KBM-7 (cell line): ENCODE measurements at places on chromosomes 13 and 19.

GRCh38 chr19:31528261-31528660 lies 179.0 kb upstream of the TSHZ3 start:
- no peak for DNase-seq

DNA sequence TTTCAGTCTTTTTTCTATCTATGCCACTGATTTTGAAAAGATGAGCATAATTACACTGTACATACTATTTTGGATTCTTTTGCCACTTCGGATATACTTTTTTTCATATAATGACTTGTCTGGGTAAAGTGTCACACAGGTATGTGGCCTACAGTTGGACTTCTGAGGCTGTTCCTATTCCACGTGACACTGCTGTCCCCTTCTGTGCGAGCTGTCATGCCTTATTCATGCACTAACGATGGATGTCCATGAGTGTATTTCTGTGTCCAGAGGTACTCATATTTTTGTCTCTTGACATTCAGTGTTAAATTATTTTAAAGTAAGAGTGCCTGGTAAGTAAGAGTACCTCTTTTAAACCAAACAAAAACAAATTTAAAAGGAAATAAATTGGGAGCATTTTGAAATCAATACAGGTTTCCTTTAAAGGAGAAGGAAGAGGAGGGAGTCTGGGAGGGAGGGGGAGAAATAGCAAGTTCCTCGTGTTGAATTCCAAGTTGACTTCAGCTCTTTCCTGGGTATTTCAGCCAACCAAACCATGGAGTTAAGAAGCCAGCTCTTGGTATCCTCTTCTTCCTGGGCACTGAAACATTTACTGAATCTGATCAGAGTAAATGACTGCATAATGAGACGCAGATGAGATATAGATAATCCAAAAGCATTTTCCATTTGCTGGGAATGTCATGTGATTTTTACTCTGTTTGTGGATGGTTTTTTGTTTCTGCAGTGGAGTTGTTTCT lies 61.3 kb downstream of the TNFRSF19 start:
- no peak for DNase-seq

DNA sequence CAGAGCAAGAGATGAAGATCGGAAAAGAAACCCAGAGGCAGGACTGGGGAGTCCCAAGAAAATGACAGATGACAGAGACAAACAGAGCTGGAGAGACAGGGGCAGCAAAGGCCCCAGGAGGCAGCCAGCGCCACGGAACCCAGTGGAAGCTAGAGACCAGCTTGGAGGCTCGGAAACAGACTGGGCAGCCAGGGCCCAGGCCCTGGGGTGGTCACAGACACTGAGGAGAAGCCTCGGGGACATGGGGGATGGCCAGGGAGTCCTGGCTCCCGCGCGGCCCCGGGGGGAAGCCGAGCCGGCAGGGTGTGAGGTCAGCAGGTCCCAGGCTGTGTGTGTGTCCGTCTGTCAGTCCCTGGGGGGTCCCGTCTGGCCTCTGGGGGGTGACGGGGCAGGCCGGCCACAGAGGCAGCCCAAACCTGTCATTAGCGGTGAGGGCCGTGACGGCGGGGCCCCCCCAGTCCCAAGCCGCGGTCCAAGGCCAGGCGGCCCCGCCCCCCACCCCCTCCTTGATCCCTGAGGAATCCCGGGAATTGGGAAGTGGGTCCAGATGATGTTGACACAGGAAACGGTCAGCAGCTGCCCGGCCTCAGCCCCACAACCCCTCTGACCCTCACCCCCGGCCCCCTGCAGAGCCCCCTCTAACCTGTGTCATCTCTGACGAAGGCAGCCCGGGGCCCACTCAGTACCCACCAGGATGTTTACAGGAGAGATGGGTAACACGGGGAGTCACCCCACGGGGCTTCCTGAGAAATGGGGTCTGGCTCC lies 2.5 kb upstream of the TMEM190 start:
- no peak for DNase-seq

DNA sequence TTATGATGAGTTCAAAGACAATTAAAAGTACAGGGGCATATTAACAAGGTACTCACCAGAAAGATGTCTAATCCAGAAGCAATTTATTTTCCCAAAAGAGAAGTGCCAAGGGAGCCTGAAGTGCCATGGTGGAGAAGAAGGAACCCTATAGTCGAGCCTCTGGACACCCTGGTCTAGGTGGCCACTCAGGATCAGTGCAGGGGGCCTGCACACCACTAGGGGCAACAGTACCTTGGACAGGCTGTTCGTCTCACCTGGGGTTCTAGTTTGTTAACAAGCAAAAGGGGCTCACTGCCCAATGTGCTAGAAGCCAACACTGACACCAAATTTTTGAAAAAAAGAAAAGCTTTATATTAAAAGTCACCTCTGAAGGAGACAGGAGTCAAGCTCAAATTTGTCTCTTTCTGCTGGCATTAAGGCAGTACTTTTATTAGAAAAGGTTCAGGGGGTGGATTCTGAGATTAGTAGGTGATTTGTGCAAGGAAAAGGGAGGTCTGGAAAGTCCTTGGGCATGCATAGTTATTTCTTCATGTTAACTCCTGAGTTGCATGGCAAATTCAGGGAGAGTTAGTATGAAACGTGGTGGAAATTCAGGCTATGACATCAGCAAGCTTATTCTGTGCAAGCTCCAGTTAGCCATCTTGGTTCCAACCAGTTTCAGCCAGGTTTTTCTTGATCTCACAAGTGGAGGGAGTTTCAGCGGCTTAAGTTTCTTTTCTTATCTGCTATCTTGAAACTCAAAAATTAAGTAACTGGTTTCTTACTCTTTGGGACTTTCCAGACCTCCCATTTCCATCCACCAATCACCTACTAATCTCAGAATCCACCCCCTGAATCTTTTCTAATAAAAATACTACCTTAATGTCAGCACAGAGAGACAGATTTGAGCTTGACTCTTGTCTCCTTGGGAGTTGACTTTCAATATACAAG lies 884 bp upstream of the CBY2 start:
- no peak for DNase-seq

DNA sequence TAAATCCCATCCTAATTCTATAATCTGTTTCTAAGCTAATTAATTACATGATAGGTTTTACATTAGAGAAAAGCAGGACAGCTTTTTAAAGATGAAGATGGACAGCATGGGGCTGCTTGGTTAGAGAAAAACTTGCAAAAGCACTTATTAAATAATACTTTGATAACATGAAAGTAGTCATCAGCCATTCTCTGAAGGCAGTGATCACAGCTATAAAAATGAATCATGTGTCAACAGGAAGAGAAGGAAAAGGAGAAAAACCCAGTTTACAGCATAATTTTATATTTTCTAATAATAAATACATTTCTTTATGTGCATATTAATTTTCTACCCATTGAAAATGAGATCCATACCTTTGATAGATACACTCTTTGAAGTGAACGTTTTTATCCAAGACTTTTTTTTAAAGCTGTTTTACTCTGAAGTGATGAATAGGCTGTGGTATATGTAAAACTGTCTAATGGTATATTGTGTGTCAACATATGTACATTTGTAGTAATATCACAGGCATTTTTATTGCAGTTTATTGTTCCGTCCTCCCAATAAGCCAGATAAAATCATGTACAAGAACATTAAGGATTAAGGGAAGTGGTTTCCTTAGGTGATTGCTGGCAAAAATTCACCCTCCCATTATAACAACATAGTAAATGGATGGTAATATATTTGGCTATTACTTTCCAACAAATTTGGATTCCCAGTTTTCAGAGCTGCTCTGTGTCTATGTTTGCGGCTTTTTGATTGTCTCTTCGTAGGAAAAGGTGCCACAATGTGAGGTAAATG lies 1.3 kb upstream of the KLF5 start:
- DNase-seq, result no peak

- DNase-seq, result no peak
These were observed 117.9 kb downstream of the RBM26 start for GRCh38 chr13:79287939-79288795.

DNA sequence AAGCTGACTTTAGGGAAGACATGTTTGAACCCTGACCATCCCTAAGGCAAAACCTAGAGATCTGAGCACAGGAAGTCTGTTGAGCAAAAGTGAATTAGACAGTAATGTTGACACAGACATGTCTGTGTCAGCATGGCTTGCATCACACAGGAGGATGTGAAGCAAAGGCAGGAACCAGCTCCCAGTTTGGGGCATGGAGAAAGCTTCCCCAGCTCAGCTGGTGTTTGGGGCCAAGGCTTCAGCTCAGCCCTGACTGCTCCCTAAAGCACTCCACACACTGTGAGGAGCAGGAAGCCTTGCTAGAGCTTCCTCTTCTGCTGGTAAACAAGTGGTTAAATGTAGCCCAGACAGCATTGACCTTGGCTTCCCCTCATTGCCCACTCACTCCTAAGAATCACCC lies 153.8 kb upstream of the UBL3 start:
- peak; percentile 8 for DNase-seq

GRCh38 chr13:97359181-97360057 lies 74.5 kb upstream of the RAP2A start:
- DNase-seq, result peak; percentile 78

GRCh38 chr19:50334741-50335421 lies 5.7 kb upstream of the KCNC3 start:
- no peak for DNase-seq

- DNase-seq, result no peak
These were observed 39.6 kb upstream of the CD33 start for GRCh38 chr19:51185069-51185867.

GRCh38 chr19:17209126-17210036 lies 5.8 kb upstream of the USE1 start:
- peak; percentile 77 for DNase-seq

GRCh38 chr19:54312011-54312410 lies 955 bp downstream of the LILRA5 start:
- DNase-seq, result no peak

DNA sequence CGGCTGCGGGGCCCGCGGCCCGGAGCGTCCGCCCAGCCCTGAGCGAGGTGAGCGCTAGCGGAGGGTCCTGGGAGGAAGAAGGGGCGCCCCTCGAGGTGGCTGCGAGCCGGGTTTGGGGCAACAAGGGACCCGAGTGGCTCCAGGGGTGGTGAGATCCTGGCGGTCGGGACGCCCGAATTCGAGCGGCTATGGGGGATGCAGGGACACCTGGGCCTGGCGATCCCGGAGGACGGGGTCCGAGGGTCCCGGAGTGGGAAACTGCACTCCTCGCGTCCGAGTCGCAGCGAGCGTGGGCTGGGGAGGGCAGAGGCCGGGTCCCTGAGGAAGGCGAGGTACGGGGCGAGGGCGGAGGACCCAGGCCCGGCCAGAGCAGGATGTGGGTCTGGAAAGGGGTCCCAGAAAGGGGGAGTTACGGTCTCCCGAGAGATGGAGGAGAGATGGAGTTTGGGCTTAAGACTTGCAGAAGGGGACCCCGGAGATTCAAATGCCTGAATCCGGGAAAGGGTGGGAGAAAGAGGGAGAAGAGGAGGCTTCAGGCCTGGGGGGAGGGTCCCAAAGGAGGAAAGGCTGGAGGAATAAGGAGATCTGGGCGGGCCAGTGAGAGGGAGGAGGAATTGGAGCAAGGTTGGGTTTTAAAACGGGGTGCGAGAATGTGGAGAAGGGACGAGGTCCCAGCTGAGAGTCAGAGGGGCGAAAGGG lies 542 bp downstream of the CACNG7 start:
- no peak for DNase-seq

GRCh38 chr13:23790577-23791170 lies 98.5 kb downstream of the MIPEP start:
- no peak for DNase-seq

- peak; percentile 77 for DNase-seq
These were observed 1.3 kb downstream of the UBL3 start for GRCh38 chr13:29849071-29849631.
